ENCODE measurements at places on chromosomes 3 and 15.

DNA sequence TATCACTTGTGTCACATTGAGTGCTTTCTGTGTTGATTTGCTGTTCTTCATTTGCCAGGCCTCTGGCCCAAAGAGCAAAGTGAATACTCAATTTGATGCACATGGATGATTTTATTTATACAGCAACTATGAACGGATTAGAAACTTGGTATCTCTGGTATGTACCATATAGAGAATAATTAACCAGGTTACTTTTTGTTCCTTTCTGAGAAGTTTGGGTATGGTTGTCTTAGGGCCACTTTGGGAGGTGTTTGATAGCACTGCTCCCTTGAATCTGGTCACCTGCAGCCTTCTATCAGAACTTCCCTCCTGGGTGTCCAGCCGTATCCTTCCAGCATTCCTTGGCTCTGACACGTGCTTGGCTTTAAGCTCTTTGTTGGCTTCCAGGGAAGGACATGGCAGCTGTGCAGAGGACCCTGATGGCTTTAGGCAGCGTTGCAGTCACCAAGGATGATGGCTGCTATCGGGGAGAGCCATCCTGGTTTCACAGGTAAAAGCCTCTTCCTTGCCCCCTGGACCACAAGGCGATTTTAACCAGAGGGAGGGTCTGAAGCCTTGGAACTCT, 12.7 kb downstream of the TAGLN3 start:
- no peak for DNase-seq

GRCh38 chr3:130682131-130682530, 64.5 kb downstream of the PIK3R4 start:
- DNase-seq, result no peak

DNA sequence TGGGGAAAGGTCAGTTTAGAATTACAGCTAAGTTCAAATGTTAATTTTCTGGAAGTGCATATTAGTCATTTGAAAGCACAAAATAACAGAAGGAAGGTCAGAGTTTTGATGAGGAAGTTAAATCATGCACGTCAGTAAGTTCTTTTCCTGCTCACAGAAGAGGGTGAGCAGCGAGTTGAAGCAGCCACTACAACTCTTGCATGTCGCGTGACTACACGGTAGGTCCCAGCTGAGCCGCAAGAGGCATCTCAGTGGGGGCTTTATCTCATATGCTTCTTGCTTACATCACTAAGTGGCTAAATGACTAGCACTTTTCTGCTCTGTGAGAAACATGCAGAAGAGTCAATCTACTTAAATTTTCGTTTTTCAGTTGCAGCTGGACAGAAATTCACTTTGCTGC, 21.3 kb upstream of the SEC62 start:
- DNase-seq, result peak; percentile 61

DNA sequence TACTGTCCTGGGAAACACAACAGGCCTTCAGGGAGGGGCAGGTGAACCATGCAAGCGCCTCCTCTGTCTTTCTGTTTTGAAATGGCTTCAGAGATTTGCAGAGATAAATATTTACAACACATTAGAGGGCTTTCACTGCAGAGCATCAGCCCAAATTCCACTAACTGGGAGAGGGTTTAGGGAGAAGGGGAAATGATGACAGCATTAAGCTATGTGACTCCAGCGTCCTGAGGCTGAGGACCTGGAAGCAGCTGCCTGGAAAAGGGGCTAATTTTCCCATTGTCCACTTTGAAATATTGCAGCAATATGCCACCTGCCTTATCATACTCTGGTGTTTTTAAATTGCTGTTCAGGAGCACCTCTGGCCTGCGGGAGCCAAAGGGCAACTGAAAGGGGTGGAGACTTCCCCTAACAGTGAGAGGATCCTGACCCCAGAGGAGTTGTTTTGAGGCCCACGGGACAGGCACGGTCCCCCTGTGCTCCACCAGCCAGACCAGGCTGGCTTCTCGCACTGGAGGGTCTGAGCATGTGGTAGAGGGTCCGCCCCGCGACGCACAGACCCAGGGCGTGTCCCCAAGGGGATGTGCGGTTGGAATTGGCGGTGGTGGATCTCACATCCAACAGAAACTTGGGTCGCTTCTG, 110.6 kb downstream of the XXYLT1 start:
- DNase-seq, result peak; percentile 97

DNA sequence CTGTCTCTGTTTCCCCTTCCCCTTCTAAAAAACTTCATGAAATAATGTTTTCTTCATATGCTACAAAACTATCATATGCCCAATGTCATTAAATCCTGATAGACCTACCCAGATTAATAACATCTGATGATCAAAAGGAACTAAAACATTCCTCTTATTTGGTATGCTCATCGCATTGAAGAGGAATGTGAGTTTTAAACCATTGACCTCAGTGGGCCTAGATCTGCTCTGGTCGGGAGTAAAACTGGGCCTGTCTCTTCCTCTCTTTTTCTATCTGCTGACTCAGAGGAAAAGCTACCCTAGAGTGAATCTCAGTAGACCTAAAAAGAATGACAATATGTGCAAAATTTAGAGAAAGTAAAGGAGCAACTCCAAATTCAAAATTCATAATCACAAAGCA, 275.8 kb downstream of the SATB1 start:
- DNase-seq, result no peak

GRCh38 chr3:117485841-117486240, 776.3 kb downstream of the TUSC7 start:
- DNase-seq, result no peak

DNA sequence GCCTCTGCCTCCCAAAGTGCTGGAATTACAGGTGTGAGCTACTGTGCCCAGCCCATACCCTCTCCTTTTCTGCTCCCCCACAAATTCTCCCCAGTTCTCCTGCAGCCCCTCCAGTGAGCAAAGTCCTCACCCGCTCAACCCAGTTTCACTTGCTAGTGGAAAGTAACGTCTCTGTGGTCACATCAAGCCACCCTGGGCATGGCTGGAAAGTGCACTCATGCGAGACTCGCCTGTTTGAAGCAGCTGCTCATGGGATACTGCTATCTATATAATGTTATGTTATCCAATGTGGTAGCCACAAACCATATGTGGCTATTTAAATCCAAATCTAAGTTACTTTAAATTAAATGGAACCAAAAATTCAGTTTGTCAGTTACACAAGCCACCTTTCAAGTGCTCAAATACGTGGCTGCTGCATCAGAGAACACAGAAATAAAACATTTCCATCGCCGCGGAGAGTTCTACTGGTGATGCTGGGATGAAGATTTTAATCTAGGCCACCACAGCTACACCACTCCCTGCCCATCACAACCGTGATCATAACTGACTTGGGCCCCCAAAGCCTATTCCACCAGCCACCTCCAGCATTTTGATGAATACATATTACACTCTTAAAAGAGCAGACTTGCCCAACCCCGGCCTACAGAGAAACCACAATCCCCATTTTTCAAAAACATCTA, 119.4 kb downstream of the LIPC start:
- DNase-seq, result no peak

DNA sequence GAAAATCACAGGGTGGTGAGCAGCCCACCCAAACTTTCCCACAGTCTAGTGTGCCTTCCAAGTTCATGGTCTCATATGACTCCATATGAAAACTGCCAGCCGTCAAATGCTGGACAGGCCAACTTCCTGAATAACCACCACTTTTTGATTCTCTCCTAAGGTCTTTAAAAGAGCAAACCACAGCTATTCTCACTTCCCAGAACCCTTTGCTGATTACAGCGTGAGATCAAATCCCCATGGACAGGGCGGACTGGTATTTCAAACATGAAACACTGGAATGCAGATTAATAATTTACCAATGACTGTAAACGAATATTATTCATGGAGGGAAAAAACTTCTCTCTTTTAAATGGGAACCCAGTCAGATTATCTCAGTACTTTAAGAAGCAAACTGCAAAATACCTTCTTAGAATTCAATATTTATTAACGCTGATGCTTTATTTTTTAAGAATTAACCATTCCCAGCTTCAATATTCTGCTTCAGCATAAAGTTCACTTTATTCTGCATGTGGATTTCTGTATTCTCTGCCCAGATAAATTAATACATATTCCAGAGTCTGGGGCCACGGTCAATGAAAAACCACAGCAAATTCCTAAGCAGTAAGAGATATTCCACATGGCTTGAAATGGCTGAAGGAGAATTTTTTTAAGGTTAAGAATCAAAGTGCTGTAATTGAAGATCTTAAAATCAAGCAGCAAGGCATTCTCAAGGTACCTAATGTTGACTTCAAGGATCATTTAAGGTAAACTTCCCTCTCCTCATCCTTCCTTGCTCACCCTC, 42.9 kb downstream of the MYO1E start:
- DNase-seq, result no peak

DNA sequence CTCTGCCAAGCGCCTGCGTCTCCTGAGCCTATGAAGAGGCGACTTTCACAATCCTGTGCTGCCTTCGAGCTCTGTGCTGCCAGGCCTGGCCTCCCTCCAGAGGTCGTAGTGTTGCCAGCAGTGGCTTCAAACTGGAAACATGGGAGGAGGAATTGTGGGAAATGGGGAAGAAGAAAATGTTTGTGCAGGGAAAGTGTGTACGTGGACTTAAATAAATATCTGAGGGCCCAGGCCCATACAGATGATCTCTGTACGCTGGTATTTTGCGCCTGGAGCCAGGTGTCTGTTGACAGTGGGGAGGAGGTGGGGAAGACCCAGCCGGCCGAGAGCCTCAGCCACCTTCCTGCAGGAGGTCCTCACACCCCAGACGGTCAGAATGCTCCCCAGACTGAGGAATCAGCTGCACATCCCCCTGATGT, 44.6 kb downstream of the ZBTB38 start:
- DNase-seq, result peak; percentile 95

GRCh38 chr3:172107403-172107802, 68.0 kb downstream of the FNDC3B start:
- DNase-seq, result no peak

DNA sequence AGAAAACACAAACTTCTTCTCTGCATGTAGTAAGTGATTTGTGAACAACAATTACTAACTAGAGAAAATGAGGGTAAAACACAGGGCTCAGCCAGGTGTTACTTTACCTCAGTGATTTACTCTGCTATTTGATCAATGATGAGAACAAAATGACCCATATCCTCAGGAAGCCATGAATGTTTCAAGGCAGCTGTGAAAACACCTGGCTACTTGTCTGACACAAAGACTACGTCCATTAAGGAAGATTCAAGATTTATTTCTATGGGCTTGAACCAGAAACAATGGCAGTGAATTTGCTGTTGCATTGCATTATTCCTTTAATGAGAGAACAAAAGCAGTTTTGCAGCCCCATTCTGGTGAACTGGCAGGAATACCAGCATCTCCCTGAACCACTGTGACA, 374.6 kb upstream of the ARL6 start:
- no peak for DNase-seq

- no peak for DNase-seq
Measured at GRCh38 chr15:45970542-45970941, 335.7 kb downstream of the SQOR start.

GRCh38 chr3:187265461-187265955, 26.0 kb downstream of the MASP1 start:
- DNase-seq, result peak; percentile 94

- peak; percentile 40 for DNase-seq
Measured at GRCh38 chr3:78974181-78974790, 793.5 kb downstream of the ROBO1 start.

- no peak for DNase-seq
Measured at GRCh38 chr3:194072097-194072428, 63.9 kb upstream of the HES1 start.

DNA sequence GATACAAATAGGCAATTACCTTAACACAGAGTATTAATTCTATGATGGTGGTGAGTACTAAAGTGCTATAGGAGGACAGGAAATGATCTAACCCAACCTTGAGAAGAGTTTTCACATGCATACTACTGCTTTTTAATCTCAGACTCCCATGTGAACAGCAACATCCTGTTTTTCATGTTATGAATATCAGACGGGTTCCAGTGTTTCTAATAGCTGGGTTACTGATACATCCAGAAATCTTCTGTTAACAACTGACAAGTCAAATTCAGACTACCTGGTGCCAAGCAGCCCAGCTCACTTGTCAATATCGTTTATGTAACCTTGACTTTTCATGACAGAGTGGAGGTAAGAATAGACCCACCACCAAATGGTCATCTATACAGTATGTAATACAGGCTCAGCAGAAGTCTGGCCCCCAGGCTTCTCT, 220.2 kb upstream of the COL8A1 start:
- peak; percentile 88 for DNase-seq

DNA sequence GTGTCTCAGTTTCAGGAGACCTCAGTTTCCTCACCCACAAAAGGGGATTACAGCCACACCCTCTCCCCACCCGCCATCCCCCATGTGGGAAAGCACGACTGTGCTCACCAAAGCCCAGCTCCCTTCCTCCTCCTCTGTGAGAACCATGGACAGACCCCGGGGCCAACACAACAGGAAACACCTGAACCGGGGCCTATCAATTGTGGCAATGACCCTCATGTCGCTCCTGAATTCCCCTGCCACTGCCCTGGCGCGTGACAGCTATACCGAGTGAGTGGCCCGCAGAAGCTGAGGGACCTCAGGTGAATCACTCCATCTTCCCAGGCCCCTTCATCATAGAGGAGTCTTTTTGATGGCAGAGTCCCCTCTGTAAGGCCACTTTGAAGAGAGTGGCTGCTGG, 28.6 kb downstream of the PLEKHO2 start:
- DNase-seq, result peak; percentile 74

GRCh38 chr3:1532935-1533606, 440.2 kb downstream of the CNTN6 start:
- no peak for DNase-seq

- DNase-seq, result no peak
Measured at GRCh38 chr15:26842391-26842790, 24.5 kb upstream of the GABRA5 start.

DNA sequence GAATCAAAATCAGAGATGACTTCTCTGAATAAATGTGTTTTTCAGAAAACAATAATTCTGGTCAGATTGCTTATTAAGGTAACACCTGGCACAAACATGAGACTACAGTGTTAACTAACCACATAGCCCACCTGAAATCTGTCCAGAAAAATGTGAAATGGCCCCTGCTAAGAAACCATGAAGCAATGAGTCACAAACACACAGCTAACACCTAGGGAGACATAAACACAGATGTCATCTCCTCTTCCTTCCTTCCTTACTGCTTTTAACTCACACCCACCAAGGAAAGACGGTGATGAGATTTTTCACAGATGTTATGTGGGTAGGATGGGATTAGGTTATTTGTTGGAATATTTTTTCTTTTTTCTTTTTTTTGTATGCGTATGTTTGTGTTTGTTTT, 315.0 kb upstream of the STAC start:
- no peak for DNase-seq

- DNase-seq, result no peak
Measured at GRCh38 chr3:14284694-14285547, 106.3 kb downstream of the LSM3 start.

GRCh38 chr3:11389386-11390268, 117.4 kb downstream of the ATG7 start:
- no peak for DNase-seq
